Lower lobe of right lung (tissue), 2 donors: ENCODE measurements at places on chromosomes 13 and 19. TPM values are rescaled to one million over a fixed set of nuclear protein-coding genes. Genes with fewer than 3 reads are reported as not detected.

GRCh38 chr19:41064974-41065569 lies 23.2 kb upstream of the CYP2A13 start:
- H3K27ac ChIP-seq, result no peak overlapping the region
- peaks cover 7% of the 10 kb centered on the region for H3K27me3 ChIP-seq
- no peak overlapping the region for H3K4me3 ChIP-seq

DNA sequence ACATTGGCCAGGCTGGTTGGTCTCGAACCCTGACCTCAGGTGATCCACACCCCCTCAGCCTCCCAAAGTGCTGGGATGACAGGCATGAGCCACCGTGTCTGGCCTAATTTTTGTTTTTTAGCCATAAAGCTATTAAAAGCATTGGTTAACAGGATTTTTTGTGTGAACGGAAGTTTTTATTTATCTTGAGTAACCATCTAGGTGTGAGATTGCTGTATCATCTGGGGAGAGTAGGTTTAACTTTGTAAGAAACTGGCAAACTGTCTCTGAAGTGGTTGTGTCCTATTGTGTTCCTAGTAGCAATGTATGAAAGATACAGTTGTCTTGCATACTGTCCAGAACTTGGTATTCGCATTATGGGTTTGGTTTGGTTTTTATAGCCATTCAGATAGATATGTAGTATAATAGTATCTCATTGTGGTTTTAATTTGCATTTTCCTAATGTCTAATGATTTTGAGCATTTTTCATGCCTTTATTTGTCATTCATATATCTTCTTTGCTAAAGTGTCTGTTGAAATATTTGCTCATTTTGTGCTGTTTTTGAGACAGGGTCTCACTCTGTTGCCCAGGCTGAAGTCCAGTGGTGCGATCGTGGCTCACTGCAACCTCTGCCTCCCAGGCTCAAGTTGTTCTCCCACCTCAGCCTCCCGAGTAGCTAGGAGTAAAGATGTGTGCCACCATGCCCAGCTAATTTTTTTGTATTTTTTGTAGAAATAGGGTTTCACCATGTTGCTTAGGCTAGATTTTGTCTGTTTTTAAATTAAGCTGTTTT lies 13.5 kb upstream of the PLEKHF1 start:
- H3K27ac ChIP-seq, result no peak overlapping the region
- no peaks in the 10 kb centered on the region for H3K27me3 ChIP-seq
- no peaks in the 10 kb centered on the region for H3K4me1 ChIP-seq
- H3K4me3 ChIP-seq, result no peak overlapping the region
- DNase-seq, result peak; percentile 15

TINCR gene
- total RNA-seq, result 3.9 TPM

S1PR4 gene
- total RNA-seq, result 35.7 TPM

- H3K4me1 ChIP-seq, result peaks cover 27% of the 10 kb centered on the region
- peak; percentile 60 for DNase-seq
Measured at GRCh38 chr19:49502866-49503581, 6.8 kb downstream of the RPS11 start.

DNA sequence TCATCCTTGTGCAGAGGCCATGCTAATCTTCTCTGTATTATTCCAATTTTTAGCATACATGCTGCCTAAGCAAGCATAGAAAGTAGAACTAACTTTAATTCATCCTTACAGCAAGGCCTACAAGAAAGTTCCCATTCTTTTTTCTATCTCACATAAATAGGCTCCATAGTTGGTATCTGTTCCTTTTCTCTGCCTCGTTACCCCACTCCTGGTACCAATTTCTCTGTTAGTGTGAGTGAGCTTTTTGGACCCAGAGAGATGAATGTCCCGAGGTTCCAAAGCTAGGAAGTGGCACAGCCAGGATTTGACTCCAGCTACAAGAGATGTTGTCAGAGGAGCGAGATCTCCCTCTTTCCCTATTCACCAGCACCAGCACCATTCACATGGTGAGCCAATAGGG lies 9.7 kb downstream of the HIF3A start:
- H3K4me3 ChIP-seq, result no peak overlapping the region
- DNase-seq, result no peak

NLRP5 gene
- not detected for total RNA-seq

DNA sequence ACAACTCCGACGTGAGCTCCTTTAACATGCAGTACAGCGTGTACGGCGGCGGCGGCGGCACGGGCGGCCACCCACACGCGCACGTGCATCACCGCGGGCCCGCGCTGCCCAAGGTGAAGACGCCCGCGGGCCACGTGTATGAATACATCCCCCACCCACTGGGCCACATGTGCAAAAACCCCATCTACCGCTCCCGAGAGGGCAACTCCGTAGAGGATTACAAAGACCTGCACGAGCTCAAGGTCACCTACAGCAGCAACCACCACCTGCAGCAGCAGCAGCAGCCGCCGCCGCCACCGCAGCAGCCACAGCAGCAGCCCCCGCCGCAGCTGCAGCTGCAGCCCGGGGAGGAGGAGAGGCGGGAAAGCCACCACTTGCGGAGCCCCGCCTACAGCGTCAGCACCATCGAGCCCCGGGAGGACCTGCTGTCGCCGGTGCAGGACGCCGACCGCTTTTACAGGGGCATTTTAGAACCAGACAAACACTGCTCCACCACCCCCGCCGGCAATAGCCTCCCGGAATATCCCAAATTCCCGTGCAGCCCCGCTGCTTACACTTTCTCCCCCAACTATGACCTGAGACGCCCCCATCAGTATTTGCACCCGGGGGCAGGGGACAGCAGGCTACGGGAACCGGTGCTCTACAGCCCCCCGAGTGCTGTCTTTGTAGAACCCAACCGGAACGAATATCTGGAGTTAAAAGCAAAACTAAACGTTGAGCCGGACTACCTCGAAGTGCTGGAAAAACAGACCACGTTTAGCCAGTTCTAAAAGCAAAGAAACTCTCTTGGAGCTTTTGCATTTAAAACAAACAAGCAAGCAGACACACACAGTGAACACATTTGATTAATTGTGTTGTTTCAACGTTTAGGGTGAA lies 6.6 kb downstream of the SLITRK5 start:
- peak; percentile 56 for DNase-seq
- H3K27me3 ChIP-seq, result peaks cover 57% of the 10 kb centered on the region
- H3K4me1 ChIP-seq, result peaks cover 26% of the 10 kb centered on the region
- H3K36me3 ChIP-seq, result no peaks in the 10 kb centered on the region

MLLT1 gene
- 61.9 TPM for total RNA-seq

GRCh38 chr19:4518345-4519171 lies at the start of gene PLIN4:
TSS of gene PLIN4 (minus strand) at chr19:4518486. CDS start at chr19:4518272, 214 bp downstream.
- no peaks in the 10 kb centered on the region for H3K36me3 ChIP-seq
- peaks cover 3% of the 10 kb centered on the region for H3K4me1 ChIP-seq
- peaks cover 8% of the 10 kb centered on the region for H3K27me3 ChIP-seq
- no peak for DNase-seq
- no peak within 1 kb of the TSS for H3K27ac ChIP-seq

RDH8 gene
- not detected for total RNA-seq

DNA sequence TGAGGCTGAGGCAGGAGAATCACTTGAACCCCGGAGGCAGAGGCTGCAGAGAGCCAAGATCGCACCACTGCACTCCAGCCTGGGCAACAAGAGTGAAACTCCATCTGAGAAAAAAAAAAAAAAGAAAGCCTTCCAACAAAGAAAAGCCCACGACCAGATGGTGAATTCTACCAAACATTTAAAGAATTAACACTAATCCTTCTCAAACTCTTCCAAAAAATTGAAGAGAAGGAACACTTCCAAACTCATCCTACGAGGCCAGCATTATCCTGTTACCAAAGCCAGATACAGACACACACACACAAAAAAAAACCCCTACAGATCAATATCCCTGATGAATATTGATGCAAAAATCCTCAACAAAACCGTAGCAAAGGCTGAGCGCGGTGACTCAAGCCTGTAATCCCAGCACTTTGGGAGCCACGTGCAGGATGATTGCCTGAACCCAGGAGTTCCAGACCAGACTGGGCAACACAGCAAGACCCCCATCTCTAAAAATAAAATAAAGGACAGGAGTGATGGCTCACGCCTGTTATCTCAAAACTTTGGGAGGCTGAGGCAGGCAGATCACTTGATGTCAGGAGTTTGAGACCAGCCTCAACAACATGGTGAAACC lies 6.2 kb upstream of the EVI5L start:
- DNase-seq, result no peak
- H3K36me3 ChIP-seq, result no peaks in the 10 kb centered on the region
- no peak overlapping the region for H3K27ac ChIP-seq
- no peaks in the 10 kb centered on the region for H3K4me1 ChIP-seq
- H3K4me3 ChIP-seq, result no peak overlapping the region

GRCh38 chr19:22116760-22117159 lies 64.5 kb downstream of the ZNF257 start:
- H3K4me3 ChIP-seq, result no peak overlapping the region
- no peak for DNase-seq
- no peaks in the 10 kb centered on the region for H3K4me1 ChIP-seq
- H3K27me3 ChIP-seq, result no peaks in the 10 kb centered on the region
- H3K36me3 ChIP-seq, result no peaks in the 10 kb centered on the region

DNA sequence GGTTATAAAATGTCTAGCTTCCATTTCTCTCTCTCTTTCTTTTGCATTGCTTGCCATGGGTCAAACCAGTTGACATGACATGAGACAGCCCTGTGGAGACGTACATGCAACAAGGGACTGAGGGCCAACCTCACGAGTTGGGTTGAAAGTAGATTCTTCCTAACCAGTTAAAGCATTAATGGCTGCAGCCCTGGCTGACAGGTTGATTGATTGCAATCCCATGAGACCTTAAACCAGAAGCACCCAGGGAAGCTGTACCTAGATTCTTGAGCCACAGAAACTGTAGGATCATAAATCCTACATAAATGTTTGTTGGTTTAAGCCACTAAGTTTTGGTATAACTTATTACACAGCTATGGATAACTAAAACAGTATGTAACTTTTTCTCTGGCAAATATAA lies 373.8 kb downstream of the DACH1 start:
- H3K36me3 ChIP-seq, result no peaks in the 10 kb centered on the region
- H3K4me1 ChIP-seq, result no peaks in the 10 kb centered on the region
- H3K4me3 ChIP-seq, result no peak overlapping the region
- no peaks in the 10 kb centered on the region for H3K27me3 ChIP-seq

DNA sequence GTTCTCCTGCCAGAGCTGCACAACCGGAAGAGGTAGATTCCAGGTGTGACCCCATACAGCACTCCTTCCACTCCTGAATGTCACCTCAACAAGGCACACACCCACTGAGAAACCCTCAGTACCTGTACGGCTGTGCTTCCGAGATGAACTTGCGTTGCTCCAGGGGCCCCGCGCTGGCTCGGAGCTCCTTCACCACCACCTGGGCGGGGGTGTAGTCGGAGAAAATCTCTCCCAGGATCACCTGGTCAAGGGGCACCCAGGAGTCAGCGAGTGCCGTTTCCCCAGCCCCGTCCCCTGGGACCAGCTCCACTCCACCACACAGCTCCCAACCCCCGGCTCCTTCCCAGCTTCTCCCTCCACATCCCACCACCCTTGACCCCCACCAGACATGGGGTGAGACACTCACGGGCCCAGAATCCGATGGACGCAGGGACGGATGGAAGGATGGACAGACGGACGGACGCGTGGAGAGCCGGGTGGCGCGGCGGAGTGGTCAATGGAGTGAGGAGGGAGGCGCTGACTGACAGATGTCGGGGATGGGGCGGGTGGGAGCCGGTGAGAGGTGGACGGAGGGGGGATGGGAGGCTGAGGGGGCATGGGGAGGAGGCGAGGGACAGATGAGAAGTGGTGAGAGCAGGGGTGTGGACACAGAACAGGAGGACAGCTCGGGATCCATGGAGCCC lies 2.8 kb downstream of the LMTK3 start:
- H3K36me3 ChIP-seq, result no peaks in the 10 kb centered on the region
- H3K27me3 ChIP-seq, result peaks cover 37% of the 10 kb centered on the region
- no peak overlapping the region for H3K27ac ChIP-seq

ZNF550 gene
- 8.8 TPM for total RNA-seq

DNA sequence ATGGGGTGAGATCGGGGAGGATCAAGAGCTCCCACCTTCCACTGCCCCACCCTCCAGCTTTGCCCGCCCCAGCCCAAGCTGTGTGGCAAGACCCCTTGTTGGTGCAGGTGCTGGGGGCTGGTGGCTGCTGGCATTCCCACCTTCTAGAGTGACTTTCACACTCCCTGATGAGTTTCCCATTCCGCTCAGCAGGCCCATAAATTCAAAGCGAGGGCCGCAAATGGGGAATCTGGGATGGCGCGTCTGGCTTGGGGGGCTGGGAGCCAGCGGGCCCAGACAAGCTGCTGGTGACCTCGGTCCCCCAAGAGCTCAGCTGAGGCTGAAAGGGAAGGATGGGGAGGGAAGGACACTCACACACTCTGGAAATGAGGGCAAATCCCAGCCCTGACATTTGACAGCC lies 110.3 kb downstream of the GADD45B start:
- no peak overlapping the region for H3K27ac ChIP-seq
- no peaks in the 10 kb centered on the region for H3K27me3 ChIP-seq
- no peaks in the 10 kb centered on the region for H3K4me1 ChIP-seq
- no peak overlapping the region for H3K4me3 ChIP-seq
- H3K36me3 ChIP-seq, result no peaks in the 10 kb centered on the region
- no peak for DNase-seq

ZNF738 gene
- 5.7 TPM for total RNA-seq

DNA sequence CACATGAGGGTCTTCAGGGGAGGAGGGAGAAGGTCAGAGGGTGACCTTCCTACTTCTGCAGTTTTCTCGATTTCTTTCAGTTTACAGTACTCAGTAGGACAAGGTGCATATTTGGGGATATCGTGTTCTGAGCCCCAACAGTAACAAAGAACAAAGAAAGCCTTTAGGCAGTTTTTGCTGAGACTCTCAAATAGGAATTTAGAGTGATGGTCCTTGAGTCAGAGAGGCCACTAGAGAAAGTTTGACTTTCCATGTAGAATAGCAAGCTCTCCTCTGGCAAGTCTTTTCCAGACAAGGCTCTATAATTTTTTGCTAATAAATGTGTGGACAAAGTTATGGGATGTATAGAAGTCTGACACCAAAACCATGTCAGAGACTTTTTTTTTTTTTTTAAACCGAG lies 194.6 kb downstream of the TM9SF2 start:
- no peaks in the 10 kb centered on the region for H3K27me3 ChIP-seq
- H3K36me3 ChIP-seq, result no peaks in the 10 kb centered on the region
- no peak overlapping the region for H3K27ac ChIP-seq
- DNase-seq, result no peak

DNA sequence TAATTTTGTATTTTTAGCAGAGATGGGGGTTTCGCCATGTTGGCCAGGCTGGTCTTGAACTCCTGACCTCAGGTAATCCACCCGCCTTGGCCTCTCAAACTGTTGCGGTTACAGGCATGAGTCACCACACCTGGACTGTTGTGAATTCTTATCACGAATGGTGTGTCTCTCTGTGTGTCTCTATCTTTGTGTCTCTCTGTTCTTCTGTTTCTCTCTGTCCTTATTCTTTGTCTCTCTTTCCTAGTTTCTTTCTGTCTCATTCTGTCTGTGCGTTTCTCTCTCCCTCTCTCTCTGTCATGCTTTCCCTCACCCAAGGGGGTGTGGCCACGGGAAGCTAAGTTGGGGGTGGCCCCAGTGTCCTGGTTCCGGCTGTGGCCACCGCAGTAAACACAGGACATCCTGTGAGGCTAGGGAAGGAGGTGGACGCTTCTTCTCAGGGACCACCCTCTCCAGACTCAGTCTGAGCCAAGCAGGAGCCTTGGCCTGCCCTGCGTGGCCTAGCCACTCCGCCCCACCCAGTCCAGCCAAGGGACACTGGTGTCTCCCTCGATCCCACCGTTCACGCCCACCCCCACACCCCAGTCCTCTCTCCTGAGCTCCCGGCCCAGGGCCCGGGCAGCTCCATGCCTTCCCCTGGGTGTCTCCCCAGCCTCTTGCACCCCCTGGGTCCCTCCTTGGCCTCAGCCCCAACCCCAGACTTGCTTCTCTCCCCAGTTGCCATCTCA lies 3.9 kb upstream of the PRX start:
- H3K4me1 ChIP-seq, result peaks cover 52% of the 10 kb centered on the region
- peaks cover under 1% of the 10 kb centered on the region for H3K36me3 ChIP-seq
- no peaks in the 10 kb centered on the region for H3K27me3 ChIP-seq
- H3K27ac ChIP-seq, result peak overlapping the region; percentile 78
